Activated T-helper 1 cell treated with anti-CD3 and anti-CD28 coated beads, Interleukin-2, amount 50 U/mL, for 16 hours (primary cell): ENCODE measurements at places on chromosomes 2 and 18.

DNA sequence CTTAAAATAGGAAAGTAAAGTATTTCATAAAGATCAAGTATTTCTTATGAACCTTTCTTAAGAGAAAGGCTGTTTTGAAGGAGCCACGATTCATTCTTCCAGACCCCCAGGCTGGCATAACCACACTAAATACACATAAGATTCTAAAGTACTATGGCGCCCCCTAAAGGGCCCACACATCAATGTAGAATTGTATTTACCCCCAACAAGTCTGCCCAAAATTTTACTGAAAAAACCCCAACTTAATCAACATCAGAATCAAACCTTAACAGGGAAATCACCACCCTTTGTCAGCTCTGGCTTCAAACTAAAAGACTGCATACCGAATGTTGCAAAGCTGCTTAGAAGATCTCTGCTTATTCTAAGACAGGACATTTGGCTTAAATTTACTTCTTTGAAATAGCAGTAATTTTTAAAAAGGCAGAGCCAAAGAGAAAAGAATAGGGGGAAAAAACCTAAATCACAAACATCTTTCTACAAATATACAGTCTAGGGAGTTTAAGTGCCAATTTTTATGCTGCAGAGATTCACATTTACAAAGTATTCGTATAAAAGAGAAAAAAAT, 20.4 kb upstream of the BCL2 start:
- no peak for DNase-seq

- no peak for DNase-seq
These were observed 121.8 kb upstream of the RIOK3 start for GRCh38 chr18:23331091-23331920.

DNA sequence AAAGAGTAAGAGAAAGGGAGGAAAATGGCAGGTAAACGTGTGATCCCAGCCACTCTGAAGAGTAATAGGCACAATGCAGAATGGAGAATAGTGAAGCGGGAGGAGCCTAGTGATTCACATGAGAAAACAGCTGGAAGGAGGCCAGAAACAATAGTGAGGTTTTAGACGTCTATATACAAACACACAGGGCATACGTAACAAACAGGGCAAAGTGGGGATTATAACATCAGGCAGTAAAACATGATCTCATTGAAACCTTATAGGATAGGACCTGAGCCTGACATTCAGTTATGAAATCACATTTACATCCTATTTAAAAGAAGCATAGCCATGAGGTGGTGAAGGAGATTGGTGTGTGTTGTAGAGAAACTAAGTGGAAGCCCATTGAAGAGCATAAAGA, 33.0 kb upstream of the GATA6 start:
- DNase-seq = no peak

DNA sequence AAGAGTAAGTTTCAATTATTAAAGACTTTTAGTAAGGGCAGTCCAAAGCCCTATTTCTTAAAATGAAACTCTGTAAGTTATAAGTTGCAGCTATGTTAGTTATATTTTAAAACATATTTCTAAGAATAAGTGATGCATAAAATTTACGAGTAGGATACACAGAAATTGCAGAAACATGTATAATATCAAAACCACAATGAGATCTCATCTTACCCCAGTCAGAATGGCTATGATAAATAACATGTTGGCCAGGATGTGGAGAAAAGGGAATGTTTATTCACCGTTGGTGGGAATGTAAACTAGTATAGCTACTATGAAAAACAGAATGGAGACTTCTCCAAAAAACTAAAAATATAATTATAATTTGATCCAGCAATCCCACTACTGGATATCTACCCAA, 201.2 kb downstream of the CBLN2 start:
- DNase-seq = no peak

DNA sequence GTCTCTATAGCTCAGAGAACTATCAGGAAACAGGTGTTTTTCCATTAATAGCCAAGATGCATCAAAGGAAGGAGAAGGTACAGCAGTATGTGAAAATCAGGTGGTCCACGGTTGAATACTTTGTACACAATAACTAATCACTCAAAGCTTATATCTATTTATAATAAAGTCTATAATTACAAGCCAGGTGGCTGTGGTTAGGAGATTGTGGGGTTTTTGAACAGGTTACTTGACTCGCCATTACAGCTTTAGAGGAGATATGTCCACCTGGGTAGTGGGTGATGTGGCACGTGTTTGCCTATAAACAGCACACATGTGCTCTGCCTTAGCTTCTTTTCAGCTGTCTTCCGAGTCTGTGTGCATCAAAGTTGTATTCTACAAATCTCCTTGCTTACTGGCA, 892.2 kb upstream of the ZEB2 start:
- DNase-seq = no peak

DNA sequence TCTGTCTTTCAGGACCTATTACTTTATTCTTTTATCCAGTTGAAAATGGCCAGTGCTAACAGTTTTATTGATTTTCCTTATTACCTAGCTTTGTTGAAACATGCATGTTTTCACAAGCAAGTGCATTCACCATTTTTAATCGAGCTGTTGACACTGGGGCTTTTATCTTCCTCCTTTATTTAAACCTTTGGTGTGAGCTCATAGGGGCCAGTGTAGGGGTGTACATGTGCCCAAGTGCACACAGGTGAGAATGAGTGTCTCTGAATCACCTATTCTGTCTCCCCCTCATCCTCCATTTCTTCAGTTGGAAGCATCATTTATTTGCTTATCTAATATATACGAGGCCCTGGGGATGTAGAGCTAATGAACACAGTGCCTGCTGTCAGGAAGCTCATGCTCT, 199.1 kb downstream of the PRKCE start:
- no peak for DNase-seq

- DNase-seq = no peak
These were observed 24.6 kb upstream of the CCNYL1 start for GRCh38 chr2:207686812-207687211.

- no peak for DNase-seq
These were observed 7.4 kb downstream of the ASXL3 start for GRCh38 chr18:33585431-33585775.

DNA sequence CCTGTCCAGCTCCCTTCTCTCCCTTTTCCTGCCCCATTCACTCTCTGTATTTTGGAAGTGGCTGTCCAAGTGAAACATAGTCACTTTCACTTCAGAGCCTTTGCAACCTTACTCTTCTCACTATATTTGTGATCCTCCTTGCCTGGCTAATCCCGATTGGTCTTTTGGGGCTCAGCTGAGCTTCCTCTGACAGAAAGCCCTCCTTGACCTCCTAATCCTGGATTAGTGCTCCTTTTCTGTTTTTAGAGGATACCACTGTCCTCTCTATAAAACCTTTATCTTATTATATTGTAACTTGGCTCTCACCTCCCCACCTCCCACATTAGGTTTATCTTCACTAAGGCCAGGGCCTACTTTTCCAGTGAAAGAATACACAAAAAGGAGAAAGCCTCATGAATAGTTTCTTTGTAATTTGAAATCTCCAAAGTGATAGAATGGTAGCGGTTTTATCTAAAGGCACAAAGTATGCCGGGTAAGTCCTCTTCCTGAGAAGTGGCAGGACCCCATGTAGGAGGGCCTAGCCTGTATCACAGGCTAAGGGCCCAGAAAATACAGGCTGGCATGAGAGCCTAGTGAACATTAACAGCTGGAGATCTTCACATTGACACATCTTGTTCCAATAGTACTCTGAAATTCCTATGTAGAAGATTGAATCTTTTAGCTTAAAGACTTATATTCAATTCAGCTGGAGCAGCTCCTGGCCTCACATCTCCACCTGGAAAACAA, 83.1 kb upstream of the GAREM1 start:
- no peak for DNase-seq

DNA sequence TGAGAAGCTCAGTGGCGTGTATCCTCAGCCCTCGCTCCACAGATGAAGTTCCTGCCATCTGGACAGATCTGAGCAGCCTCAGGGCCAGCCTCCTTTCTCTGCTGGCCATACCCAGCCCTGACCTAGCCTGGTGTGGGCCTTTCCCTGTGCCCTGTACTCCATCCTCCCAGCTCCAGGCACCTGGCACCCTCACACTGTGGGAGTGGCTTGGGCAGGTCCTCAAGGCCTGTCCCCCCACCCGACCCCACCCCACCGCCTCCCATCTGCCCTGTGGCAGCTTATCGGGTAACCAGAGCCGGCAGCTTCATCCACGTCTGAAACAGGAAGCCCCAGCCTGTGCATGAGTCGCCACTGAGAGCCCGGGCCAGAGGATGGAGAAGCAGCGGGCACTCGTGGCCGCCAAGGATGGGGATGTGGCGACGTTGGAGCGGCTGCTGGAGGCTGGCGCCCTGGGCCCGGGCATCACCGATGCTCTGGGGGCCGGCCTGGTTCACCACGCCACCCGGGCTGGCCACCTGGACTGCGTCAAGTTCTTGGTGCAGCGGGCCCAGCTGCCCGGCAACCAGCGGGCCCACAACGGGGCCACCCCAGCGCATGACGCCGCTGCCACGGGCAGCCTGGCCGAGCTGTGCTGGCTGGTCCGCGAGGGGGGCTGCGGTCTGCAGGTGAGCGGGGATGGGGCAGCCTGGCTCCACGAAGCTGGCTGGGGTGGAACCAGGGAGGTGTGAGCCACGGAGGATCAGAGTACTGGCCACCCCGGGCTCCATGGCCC, at the start of gene ESPNL:
ESPNL (plus strand) TSS at position 292 of the 772 bp plus-strand sequence; CDS start at position 372, 80 bp downstream.
- DNase-seq = no peak

DNA sequence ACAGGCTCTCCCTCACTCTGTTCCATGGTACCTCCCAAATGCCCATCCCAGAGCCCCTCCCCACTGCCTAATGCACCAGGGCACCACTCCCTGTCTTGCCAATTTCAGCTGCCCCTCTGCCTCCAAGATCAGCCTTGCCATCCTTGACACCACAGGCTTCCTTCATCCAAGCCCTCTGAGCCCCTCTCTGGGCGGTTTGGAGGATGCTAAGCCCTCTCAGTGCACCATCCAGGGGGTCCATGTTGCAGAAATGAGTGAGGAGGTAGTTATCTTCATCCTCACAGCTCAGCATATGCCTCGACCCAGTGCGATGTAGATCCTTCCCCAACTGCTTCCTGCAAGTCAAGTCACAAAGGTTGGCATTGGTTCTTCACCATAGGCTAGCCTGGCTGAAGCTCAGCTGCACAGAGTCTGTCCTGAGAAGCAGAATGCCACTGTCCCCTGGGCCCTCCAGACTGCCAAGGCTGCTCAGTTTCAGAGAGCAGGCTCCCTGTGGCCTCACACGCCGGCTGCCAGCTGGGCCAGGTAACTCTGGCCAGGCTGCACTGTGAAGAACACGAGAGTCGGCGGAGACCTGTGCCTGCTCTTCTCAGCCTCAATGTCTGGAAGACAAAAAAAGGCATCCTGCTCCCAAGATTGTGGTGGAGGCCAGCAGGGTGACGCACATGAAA, 9.9 kb upstream of the MAP3K2 start:
- no peak for DNase-seq

- DNase-seq = no peak
These were observed 25.1 kb upstream of the KLHL29 start for GRCh38 chr2:23359631-23360567.

DNA sequence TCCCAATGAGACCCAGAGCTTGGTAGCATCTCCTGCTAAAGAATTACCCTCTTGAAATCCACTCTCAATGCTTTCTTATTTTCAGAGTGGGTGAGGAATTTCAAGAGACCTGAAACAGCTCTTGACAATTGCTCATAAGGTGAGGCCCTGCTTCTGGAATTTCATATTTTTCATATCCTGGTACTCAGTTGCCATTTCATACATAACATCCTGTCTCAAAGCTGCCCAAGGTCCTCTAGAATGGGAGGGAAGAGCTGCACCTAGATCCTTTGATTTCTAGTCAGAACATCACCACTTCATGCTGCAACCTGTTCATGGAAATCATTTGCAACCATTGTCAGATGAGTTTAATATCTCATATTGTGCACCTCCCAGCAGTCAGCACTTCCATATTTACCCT, 404.8 kb upstream of the GALNT5 start:
- DNase-seq = no peak

DNA sequence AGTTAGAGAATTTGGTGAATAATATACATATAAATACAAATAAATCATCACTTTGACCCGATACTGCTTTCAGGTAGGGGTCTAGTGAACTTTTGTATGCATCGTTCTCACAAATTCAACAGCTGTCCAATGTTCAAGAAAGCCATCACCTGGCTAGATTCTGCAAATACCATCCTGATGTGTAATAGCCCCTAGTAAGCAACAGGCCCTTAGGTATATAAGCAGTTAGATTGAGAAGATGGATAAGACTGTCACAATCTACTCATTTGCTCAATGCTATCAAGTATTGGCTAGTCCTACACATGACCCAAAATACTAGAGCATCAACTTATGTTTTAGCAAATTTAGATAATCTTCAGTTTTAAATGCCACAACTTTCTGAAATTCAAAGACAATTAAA, 20.7 kb upstream of the DSG1 start:
- DNase-seq = no peak

DNA sequence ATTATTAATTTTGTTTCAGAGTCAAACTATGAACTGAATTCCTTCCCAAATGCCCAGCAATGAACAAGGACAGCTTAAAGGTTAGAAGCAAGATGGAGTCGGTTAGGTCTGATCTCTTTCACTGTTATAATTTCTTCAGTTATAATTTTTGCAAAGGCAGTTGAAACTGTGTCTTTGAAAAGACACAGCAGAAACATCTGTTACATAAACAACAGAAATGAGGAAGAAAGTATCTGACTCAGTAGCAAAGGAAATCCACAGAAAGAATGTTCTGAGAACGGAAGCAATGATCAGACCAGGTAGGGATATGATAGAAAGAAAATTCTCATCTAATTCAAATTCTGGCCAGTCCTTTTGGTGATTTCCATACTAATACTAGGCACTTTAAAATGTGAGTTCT, 5.2 kb upstream of the RMC1 start:
- DNase-seq = no peak

- no peak for DNase-seq
These were observed 91.0 kb downstream of the ICA1L start for GRCh38 chr2:202780514-202781021.

- no peak for DNase-seq
These were observed 20.5 kb upstream of the TGFA start for GRCh38 chr2:70574109-70574508.

- no peak for DNase-seq
These were observed 154.8 kb downstream of the RNF144A start for GRCh38 chr2:7071916-7072556.

DNA sequence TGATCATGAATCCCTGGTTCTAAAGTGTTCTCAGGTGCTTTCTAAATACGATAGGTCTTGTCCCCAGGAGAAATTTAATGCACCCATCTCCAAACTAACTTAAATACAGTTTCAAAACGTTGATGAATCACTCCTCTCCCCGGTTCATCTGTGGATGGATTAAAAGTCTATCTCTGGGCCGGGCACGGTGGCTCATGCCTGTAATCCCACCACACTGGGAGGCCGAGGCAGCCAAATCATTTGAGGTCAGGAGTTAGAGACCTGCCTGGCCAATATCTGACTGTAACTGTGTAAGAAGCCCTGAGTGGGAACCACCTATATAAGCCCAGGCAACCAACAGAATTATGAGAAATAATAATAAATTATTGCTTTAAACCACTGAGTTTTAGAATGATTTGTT, 78.7 kb downstream of the LONRF2 start:
- DNase-seq = no peak

- DNase-seq = no peak
These were observed 672.9 kb upstream of the ACVR2A start for GRCh38 chr2:147171941-147172340.

GRCh38 chr2:189379287-189379630, 62.0 kb upstream of the WDR75 start:
- DNase-seq = no peak

- DNase-seq = no peak
These were observed 105.7 kb upstream of the TTC39C start for GRCh38 chr18:23908827-23909226.
